ENCODE measurements at places on chromosomes 13 and 19.
A peak's percentile ranks its signal among the peaks of the same experiment; 100 is the strongest.

GRCh38 chr19:28500296-28500695 lies 712.7 kb downstream of the UQCRFS1 start:
- DNase-seq: no peak

DNA sequence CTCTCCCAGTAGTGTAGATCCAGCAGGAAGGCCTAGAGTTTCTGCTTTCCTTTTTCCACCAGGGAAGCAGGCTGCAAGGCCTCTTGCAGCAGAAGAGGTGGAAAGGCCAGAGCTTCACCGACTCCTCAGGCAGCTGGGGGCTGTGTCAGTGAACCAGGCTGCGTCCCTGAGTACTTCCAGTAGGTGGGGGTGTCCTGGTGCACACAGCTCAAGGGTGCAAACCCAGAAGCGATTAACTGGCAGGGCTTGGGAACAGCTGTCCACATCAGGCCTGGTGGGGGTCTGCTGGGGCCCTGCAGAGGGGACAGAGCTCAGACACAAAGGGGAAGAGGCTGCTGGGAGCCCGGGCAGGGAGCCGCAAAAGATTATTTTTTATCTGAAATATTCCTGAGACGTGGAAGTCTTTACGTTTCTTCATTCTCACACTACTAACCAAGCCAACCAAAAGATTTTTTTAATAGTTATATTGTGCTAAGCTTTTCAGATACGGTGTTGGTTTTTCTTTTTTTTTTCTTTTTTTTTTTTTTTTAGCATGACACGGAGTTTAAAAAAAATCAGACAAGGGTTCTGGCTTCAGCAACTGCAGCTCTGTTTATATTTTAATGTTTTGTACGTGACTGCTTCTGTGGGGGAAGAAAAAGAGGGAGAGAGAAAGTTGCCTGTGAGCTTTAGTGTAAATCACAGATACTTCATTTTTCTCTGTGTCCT lies 11.0 kb downstream of the TSHZ3 start:
- peak; percentile 80 for DNase-seq

- no peak for DNase-seq
Measured at GRCh38 chr13:54383604-54384003, 1355.0 kb downstream of the OLFM4 start.

GRCh38 chr19:36140304-36141038 lies 605 bp downstream of the CAPNS1 start:
- peak; percentile 62 for DNase-seq

- no peak for DNase-seq
Measured at GRCh38 chr13:20132052-20132634, 28.7 kb downstream of the GJA3 start.

DNA sequence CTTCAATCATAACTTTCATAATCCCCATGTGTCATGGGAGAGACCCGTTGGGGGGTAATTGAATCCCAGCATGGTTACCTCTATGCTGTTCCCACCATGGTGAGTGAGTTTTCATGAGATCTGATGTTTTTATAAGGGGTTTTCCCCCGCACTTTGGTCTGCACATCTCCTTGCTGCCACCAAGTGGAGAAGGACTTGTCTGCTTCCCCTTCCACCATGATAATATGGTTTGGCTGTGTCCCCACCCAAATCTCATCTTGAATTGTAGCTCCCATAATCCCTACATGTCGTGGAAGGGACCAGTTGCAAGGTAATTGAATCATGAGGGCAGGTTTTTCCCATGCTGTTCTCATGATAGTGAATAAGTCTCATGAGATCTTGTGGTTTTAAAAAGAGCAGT lies 524.9 kb downstream of the SLITRK5 start:
- DNase-seq: no peak

DNA sequence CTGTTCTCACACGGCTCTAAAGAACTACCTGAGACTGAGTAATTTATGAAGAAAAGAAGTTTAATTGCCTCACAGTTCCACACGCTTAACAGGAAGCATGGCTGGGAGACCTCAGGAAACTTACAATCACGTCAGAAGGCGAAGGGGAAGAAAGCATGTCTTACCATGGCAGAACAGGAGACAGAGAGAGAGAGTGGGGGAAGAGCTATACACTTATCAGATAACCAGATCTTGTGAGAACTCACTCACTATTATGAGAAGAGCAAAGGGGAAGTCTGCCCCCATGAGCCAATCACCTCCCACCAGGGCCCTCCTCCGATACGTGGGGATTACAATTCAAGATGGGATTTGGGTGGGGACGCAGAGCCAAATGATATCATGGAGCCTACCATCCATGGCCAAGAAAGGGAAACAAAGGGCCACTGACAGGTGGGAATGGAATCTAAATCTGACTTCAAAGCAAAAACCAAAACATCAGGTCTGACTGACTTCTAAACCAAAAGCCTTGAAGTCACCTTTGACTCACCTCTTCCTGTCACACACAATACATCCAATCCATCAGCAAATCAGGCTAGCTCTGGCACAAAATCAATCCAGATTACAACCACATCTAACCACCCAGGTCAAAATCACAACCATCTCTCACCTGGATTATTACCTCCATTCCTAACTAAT lies 189.7 kb downstream of the ENOX1 start:
- no peak for DNase-seq

DNA sequence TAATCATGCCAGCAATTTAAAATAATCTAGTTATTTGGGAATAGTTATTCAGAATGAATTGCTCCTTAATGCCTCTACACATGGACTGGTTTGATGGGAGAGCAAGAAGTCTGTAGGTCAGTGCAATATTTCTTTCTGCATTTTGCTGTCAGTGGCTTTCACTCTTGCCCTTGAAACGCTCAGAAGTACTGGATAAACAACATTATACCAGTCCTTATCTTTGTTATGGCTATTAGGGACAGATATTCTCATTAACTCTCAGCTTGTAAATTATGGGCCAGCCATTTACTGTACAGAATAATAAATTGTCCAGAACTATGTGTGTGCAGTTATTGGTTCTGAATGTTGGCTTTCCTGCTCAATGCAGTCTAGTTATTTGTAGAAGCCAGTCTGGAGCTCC lies 224.4 kb downstream of the OXGR1 start:
- DNase-seq: no peak

GRCh38 chr19:16076958-16077611 lies 790 bp downstream of the TPM4 start:
- peak; percentile 73 for DNase-seq

DNA sequence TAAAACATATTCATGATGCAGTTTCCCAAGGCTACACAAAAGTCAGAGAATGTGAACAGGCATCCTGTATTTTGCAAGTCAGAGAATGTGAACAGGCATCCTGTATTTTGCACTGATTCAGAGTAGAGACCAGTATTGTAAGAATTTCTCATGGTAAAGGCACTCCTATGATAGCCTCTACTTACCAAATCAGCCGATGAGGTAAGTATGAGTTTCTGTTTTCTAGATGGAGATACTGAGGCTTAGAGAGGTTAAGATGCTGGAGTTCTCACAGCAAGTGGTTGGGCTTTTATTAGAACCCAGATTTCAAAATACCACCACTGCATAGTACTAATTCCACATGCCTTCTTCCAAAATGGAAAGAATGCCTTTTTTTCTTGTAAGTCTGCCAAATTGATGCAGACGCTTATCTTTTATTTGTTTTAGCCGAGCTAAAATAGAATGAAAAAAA lies 12.3 kb downstream of the TPT1 start:
- no peak for DNase-seq

- DNase-seq: no peak
Measured at GRCh38 chr13:46171217-46171616, 10.8 kb downstream of the LCP1 start.

- no peak for DNase-seq
Measured at GRCh38 chr19:19133985-19134384, 4.3 kb downstream of the TMEM161A start.

DNA sequence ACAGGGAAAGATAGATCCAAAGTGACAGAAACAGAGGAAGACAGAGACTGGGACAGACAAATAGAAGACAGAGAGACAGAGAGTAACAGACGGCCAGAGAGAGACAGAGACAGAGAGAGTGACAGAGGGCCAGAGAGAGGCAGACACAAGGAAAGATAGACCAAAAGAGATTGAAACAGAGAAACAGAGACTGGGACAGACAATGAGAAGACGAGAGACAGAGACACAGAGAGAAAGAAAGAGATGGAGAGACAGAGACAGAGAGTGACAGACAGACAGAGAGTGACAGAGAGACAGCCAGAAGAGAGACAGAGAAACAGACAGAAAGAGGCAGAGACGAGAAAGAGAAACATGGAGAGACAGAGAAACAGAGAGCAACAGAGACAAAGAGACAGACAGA lies 127.3 kb downstream of the UQCRFS1 start:
- no peak for DNase-seq

DNA sequence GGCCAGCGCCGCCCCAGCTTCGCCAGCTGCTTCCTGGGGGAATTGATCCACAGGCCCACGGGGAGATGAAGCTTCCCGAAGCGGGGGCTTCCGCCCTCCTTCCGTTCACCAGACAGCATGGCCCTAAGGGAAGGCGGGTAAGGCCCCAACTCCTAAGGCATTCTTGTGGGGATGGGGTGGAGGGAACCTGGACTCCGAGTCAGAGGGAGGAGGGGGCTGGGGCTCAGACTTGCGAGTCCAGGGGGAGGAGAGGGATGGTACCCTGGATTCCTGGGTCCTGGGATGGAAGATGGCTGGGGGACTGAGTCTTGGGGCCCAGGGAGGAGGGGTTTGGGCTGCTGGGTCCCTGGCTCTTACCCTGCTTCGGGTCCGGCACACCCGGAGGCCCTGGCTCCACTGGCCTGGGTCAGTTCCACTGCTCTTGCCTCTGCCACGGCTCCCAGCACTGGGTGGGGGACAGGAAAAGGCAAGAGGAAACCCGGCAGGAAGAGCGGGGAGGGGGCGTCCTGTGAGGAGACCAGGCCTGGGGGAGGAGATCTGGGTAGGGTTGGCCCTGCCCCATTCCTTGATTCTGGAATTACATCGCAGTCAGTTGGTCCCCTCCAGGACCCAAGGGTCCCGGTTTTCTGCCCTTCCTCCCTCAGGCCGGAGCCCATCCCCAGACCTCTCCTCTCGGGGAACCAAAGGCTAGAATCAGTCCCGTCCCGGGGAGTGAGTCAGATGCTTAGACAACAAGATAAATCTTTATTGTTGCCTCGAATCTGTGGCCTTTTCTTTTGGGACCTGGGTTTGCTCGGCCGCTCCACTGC lies at the start of gene RASIP1:
RASIP1 (minus strand) TSS at position 447 of the 809 bp plus-strand sequence; CDS start at position 119, 328 bp downstream.
- DNase-seq: peak; percentile 59

GRCh38 chr13:38415233-38415632 lies 65.6 kb downstream of the UFM1 start:
- no peak for DNase-seq

DNA sequence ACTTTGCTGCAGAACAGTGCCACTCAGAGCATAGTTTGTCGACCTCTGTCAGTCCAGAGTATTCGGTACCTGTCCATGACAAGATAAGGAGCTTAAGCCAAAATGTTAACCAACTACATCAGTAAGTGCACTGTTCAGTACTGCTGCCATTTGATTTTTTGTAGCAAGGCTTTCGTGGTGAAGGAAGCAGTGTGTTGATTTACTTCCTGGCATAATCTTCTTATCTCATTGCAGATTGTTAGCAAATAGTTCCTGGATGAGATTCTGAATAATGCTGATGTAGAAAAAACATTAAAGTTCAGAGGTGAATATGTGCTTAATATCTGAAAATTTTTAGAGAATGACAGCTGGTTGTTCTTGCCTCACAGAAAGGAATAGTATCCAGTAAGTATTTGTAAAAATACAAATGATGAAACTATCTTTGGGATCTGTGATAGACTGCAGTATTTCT lies 85.7 kb downstream of the LRRC63 start:
- no peak for DNase-seq

DNA sequence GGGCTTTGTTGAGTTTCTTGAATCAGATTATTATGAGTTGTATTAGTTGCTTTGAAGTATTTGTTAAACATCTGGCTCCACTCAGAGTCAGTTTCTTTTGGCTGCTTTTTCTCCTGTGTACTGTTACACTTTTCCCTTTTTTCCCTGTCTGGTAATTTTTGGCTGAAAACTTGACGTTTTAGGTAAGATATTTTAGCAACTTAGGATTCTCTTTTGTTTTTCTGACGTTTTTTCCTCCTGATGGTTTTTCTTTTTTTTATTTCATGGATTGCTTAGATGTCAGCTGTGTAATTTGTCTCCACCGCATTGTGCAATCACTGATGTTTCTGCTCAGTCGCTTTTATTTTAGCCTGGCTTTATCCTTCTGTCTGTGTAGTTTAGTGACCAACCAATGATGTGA lies 20.7 kb downstream of the RFC3 start:
- no peak for DNase-seq

GRCh38 chr13:113645329-113645728 lies 12.7 kb downstream of the ATP4B start:
- peak; percentile 22 for DNase-seq

GRCh38 chr19:47240996-47241918 lies 10.3 kb upstream of the BBC3 start:
- DNase-seq: peak; percentile 63

DNA sequence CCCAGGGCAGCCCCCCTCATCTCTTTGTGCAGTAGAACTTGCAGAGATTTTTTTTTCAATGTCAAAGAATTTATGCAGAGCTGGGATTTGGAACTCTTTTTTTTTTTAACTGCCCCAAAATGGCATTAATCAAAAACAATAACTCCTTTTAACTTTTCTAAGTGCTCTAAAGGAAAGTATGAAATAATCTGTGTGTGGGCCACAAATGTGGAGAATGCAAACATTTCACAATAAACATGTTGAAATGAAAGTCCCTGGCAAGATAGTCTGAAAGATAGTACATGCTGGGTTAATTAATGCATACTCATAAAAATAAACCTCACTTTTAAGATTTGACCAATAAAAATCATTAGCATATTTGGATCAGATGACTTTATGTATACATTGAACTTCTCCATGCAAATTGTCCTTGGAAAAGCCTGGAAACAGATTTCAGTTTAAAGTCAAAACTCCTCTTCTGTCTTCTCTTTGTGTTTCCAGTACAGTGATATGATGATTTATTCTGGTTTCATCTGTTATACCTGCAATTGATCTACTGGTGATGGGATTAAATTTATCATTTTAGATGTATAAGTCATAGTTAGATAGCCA lies 30.5 kb upstream of the ZNF536 start:
- DNase-seq: no peak

DNA sequence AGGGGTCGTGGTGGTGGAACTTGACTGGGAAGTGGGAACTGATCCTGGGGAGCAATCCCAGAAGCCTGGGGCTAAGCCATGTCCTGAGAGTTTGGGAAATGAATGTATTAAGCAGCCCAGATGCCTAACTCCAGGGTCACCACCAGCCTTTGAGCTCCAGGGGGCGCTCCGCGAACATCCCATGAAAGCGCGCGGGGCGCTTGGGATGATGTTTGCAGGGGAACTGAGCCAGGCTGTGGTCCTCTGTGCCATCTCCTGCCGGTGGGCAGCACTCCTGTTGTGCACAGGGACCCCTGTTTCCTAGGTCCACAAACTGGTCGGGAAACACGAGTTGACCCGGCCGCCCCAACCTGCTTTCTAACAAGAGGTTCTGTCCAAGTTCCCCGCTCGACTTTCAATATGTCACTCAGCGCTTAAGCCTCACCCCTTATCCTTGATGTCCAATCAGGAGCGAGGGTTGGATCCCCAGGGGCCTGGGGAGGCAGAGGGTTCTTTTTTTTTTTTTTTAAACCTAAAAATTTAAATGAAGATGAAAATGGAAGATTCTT lies 14.4 kb downstream of the LEUTX start:
- peak; percentile 88 for DNase-seq

- no peak for DNase-seq
Measured at GRCh38 chr13:109858319-109858718, 71.9 kb upstream of the IRS2 start.

- DNase-seq: no peak
Measured at GRCh38 chr19:3132971-3133792, 2.7 kb upstream of the GNA15 start.
